ENCODE measurements at places on chromosomes 11 and 22.

GRCh38 chr11:68350759-68351449, 38.5 kb downstream of the LRP5 start:
- no peak for DNase-seq

DNA sequence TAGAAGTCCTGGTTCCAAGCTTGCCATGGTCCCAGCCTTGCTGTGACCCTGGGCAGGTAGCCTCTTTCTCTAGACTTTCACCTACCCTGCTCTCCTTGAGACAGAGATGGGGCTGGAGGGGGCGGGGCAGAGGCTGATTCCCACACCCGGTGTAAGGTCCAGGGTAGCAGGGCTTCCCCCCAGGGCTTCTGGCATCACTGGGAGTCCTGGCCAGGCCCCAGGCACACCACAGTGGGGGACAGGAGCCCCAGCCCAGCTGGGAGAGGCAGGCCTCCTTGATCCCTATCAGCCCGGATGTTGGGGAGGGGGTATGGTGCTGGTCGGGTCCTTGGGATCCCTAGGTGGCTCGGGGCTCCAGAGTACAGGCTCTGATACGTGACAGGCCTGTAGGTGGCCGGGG, 1.7 kb upstream of the NUDT8 start:
- no peak for DNase-seq

- DNase-seq: no peak
Observed at GRCh38 chr11:47609675-47610074, 15.5 kb upstream of the C1QTNF4 start.

- DNase-seq: no peak
Observed at GRCh38 chr11:35390737-35391682, 28.3 kb downstream of the SLC1A2 start.

DNA sequence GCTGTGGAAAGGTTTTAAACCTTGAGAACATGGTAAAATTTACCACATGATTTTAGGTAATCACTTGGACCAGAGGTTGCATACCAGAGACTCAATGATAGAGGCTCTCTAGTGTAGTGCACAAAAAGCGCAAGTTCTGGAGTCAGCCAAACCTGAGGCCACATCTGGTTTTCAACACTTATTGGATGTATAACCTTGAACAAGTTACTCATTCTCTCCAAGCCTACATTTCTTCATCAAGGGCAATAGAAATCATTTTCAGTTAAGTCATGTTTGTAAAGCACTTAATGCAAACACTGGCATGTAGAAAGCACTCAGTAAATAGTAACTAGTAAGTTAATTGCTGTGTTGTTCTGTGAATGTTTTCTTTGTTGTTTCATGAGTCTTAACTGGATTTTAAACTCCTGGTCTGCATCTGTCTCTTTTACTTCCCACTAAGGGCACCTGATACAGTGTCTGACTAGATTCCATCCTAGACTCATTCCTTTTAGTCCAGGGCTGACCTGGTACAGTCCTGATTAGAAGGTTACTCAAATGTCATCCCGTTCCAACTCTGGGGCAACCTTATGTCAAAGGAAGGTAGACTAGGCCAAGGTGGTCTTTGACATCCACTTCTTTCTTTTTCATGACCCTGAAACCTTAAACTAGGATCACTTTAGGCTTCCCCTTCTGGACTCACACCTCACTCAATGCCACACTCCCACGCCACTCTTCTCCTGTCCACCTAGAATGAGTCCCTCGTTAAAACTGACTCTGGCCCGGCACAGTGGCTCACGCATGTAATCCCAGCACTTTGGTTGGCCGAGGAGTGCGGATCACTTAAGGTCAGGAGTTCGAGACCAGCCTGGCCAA, 34.5 kb upstream of the EED start:
- DNase-seq: no peak

- no peak for DNase-seq
Observed at GRCh38 chr11:42857344-42857743, 454.5 kb upstream of the API5 start.

GRCh38 chr11:91800208-91800914, 424.3 kb upstream of the FAT3 start:
- DNase-seq: no peak

- DNase-seq: peak; percentile 66
Observed at GRCh38 chr11:30405385-30405784, 82.5 kb downstream of the ARL14EP start.

GRCh38 chr11:8370812-8371515, 107.3 kb upstream of the LMO1 start:
- no peak for DNase-seq

DNA sequence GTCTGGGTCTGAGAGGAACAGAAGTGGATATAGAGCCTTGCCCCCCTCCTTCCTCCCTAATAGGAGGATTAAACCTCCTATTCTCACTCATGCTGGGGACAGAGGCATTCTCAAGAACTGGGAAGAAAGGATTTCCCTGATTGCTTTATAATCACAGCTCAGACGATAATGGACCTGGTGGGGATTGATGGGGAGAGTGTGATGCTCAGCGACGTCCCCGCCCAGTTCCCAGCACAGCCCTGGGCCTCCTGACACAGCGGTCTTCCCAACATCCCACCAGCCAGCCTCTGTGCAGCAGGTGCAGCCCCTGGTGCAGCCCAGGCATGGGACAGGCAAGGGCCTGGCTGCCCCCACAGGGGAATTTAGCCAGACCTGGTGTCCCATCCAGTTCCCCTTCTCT, 28.4 kb downstream of the TRIM29 start:
- no peak for DNase-seq

DNA sequence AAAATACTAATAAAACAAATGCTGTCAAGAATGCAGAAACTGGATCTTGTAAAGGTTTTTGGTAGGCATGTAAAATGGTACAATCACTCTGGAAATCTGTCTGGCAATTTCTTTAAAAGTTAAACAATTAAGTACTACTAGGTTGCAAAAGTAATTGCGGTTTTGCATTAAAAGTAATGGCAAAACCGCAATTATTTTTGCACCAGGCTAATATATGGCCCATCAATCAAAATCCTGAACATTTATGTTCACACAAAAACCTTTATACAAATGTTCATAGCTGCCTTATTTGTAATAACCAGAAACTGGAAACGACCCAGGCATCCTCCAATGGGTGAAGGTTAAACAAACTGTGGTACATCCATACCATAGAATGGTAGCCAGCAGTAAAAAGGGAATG, 24.6 kb upstream of the ZDHHC13 start:
- DNase-seq: no peak

DNA sequence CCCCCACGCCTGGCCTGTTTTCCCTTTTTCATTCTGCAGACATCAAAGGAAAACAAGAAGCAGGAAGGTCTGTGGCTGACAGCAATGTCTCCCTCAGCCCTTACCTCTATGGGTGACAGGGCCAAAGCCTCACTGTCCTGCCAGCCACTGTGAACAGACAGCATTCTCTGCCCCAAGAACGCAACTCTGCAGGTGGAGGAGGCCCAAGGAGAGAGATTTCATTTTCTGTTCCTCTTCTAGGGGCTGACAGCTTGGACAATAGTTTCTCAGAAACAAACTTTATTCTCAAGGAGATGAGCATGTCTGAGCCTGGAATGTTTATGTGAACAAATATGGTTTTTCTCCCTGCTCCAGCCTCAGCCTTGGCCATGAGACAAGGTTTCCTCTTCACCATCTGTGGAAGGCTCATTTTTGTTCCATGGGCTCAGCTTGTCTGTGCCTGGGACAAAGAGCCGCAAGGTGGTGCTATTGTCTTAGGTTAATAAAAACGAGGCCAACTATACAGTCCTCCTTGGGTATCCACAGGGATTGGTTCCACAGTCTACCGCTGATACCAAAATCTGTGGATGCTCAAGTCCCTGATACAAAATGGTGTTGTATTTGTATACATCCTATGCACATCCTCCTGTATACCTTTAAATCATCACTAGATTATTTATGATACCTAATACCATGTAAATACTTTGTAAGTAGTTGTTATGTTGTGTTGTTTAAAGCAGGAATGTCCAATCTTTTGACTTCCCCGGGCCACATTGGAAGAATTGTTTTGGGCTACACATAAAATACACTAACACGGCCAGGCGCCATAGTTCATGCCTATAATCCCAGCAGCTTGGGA, 5.8 kb downstream of the PIWIL3 start:
- peak; percentile 34 for DNase-seq

DNA sequence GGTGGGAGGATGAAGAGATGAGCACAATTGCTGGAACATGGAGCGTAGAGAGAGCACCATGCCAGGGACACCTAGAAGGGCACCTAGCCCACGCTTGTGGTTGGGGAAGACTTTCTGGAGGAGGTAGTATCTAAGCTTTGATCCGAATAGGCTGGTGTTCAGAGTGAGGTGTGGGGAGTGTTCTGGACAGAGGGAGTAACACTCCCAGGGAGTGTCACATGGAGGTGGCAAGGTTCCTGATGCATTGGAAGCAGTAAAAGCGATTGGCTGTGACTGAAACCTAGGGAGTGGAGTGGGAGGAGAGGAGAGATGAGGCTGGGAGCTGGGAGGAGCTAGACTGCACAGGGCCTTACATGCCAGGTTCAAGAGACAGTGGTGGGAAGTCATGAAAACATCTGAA, 188.0 kb upstream of the NCAM1 start:
- DNase-seq: no peak

DNA sequence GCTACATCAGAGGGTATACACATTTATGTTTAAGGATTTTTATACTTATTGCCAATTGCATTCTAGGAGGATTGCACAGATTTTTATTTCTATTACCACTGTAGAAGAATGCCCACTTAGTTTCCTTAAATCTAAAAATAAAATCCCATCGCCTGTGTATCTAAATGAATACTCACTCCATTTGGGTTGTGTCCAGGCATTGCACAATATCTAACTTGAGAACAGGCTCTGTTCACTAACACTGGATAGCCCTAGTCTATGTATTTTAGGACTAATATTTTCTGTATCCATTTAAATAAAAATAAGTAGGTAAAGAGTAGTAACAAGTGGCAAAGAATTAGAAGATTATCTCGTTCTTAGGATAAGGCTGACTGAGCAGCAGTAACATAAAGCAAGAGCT, 4.1 kb downstream of the C11orf52 start:
- no peak for DNase-seq

DNA sequence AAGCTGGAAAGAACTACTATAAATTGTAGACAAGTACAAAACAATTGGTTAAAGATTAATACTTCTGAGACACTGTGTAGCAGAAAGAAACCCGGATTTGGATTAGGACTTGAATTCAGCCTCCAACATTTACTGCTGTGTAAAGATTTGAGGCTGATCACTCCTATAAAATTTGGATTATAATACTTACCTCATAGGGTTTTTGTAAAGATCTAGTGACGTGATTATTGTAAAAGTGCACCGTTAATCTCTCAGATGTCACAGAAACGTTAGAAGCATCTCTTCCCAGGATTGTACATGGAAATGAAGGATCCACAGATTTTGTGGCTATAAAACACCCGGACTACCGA, 323 bp upstream of the HIKESHI start:
- DNase-seq: no peak

DNA sequence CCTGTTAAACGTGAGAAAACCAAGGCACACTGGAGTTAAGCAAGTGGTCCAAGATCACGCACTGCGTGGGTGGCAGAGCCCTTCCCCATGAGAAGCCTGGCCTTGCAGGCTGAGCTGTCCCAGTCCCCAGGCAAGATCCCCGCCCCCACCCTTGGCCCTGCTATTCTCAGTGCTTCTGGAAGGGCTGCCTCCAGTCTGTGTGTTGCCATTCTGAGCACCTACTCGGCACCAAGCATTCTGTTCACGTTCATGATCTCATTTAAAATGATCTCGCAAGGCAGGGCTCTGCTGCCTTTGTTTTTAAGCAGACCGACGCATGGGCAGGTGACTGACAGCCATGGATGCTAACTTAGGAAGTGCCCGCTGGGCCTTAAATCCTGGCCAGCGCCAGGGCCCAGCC, 62.8 kb downstream of the PHF21B start:
- no peak for DNase-seq

All from common myeloid progenitor, CD34-positive (primary cell).